DMS 273 treated with DMSO at 0.1 percent for 48 hours (cell line): ENCODE measurements at places on chromosomes 2 and 18.

- DNase-seq = no peak
Observed at GRCh38 chr2:66582987-66583880, 148.3 kb downstream of the MEIS1 start.

DNA sequence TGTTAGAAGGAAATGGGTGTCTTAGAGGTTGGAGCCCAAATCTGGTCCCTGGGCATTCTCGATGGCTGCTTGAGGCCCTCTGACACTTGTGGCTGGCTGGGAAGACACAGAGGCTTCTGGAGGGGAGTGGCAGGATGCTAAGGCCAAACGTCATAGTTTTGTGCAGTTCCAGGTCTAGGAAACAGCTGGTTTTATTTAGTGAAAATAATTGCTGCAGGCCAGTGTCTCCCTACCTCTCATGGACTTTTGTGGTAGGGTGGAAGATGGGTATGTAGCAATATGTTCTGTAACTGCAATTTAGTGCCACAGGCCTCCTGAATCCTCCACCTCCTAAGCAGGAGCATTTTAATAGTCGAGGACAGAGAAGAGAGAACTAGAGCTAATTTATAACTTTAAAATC, 32.2 kb upstream of the SPRED2 start:
- DNase-seq = no peak

DNA sequence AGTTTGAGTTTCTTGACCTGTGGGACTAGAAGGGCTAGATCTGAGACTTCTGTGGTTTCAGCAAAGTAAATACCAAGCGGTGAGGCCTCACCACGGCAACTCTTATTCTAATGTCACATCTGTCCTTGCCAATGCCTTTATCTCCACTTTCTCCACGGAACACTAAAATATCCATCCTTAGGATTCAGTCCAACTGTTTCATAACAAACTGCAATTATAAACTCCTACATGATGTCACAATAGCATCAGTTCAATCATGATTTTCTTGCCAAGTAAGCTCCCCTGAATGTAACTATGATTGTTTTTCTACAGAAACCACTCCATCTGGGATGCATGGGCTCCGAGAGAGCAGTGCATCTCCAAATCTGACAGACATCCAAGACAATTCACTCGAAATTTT, 79.6 kb downstream of the LRATD1 start:
- no peak for DNase-seq

GRCh38 chr2:69046221-69046662, 33.3 kb downstream of the ANTXR1 start:
- no peak for DNase-seq

DNA sequence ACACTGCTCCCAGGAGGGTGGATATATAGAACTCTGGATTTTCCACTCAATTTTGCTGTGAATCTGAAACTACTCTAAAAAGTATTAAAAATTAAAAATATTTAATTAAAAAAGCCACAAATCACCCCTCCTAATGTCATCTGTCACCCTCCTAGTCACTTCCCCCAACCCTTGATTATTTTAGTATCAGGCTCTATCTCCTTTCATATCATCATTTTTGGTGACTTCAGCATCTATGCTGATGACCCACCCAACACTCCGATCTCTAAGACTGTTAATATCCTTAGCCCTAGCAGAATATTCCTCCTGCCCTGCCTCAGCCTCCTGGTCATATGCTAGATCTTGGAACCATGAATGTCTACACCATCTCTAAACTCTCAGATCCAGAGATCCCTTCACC, 128.3 kb upstream of the SLC1A4 start:
- DNase-seq = no peak
